Stimulated activated CD8-positive, alpha-beta memory T cell treated with anti-CD3 and anti-CD28 coated beads, Interleukin-7, amount 100 ng/mL, for 1 hour (primary cell): ENCODE measurements at places on chromosomes 7 and 10.

GRCh38 chr10:132724446-132724845 is 61.5 kb downstream of the NKX6-2 start:
- DNase-seq = no peak

- DNase-seq = no peak
Observed at GRCh38 chr10:129272866-129273650, 194.0 kb upstream of the MGMT start.

GRCh38 chr10:478471-479245 is 210.8 kb downstream of the DIP2C start:
- no peak for DNase-seq

DNA sequence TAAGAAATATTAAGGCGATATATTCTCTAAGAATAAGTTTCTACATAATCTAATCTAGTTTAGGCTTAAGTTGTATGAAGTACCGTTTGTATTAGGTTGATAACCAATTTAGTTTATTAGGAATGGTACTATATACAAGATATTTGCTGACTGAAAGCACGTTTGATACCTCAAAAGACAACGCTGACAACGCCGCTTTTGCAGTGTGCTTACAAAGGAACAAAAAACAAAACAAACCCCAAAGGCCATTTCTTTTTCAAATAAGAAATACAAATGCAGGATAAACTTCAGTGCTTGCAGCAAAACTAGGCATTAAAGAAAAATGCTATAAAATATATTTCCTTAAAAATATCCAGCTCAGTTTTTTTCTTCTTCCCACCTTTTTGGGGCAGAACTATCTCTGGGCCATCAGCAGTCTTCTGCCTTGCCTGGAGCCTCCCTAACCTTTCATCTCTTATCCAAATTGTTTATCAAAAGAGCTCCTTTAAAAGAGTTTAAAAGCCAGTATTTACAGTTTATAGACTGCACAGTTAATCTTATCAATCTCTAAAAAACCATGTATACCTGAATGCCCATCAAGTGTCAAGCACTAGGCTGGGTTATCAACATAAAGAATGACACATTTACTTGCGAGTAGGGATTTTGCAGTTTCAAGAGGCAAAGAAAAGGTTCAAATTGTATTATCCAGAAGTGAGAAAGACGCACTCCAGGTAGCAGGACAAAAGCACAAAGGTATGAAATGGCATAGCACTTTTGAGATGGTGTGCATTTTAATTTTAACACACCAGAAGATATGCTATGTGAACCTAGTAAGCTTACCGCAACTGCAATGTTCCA is 4.1 kb upstream of the KMT2E start:
- no peak for DNase-seq

DNA sequence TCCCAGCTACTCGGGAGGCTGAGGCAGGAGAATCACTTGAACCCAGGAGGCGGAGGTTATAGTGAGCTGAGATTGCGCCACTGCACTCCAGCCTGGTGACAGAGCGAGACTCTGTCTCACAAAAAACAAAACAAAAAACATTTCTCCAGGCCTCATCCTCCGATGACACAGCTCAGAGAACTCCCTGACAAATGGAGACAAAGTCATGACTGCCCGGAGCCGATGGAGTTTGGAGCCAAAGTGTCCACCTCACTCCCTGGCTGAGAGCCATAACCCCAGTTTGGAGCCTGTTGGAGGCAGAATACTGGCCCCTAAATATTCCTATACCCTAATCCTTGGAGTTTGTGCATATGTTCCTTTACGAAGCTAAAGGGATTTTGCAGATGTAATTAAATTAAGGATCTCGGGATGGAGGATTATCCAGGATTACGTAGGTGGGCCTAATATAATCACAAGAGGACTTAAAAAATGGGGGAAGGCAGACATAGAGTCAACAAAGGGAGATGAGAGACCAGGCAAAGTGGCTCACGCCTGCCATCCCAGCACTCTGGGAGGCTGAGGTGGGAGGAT is 22.7 kb downstream of the SSC4D start:
- DNase-seq = no peak

DNA sequence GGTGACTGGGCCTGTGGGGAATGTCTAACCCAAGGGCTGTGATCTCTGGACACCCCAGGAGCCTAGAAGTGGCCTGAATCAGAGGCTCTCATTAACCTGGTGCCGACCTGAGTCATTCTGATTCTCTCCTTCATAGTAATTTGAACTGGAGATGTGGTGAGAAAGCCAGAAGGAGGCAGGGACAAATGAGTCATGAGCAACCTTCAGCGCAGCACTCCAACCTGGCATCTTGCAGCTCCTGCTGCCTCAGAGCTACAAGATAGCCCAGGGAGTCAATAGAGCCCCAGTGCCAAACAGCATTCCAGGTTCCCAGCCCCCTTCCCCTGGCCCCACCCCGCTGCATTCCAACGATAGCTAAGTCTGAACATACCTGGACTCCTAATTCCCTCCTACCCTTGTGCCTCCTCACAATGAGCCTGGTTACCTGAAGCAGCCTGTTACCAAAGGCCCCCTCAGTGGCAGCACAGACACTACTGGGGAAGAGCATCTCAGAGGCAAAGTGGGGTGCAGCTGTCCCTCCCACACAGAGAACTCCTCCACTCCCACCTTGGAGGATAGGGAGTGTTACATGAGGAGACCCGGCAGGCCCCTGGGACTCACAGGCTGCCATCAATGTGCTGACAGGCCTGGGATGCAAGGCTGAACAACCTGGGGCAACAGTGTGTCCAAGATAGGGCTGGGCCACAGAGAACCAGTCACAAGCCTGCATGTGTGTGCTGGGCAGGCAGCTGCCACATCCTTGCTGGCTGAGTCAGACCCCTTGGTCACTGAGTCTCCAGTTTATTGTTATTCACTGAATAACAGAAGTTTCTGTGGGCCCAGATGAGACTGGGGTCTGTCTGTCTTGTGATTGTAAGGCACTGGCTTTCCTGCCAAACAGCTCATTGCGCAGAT is 76.8 kb upstream of the LEP start:
- no peak for DNase-seq

DNA sequence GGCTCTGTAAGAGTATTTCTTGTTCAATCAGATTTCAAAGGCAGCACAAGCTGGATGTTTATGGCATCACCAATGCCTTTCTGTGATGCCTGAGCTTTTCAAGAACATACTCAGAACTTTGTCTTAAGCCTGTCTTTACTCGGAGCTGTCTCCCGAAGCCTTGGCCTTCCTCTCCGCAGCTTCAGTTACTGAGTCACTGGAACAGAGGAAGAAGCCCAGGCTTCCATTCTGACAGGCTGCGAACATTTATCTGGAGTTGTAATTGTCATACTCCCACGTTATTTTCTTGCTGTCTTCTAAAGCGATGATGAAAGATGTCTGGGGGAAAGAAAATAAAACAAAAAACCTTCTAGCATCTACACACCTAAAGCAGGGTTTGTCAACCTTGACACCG is 43.9 kb downstream of the GRK5 start:
- DNase-seq = no peak

DNA sequence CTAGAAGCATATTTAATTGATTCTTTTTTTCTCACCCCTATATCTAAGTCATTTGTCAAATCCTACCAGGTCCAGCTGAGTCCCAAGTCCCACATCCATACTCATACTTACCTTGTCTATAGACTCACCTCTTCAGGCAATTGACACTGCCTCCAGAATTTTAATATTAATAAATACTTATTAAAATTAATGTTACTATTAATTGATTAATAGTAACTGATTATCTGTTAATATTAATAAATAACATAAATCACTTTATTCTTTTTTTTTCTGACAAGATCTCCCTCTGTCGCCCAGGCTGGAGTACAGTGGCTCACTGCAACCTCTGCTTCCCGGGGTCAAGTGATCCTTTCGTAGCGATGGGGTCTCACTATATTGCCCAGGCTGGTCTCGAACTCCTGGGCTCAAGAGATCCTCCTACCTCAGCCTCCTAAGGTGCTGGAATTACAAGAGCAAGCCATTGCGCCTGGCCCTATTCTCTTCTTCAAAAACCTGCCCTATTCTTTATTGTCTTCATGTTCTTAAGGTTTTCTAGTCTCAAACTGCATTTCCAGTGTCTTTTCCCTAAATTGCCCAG is 94.4 kb downstream of the ZNF277 start:
- no peak for DNase-seq

GRCh38 chr7:95794917-95795515 is 22.7 kb downstream of the DYNC1I1 start:
- no peak for DNase-seq
